ENCODE measurements at places on chromosomes 4 and X.

DNA sequence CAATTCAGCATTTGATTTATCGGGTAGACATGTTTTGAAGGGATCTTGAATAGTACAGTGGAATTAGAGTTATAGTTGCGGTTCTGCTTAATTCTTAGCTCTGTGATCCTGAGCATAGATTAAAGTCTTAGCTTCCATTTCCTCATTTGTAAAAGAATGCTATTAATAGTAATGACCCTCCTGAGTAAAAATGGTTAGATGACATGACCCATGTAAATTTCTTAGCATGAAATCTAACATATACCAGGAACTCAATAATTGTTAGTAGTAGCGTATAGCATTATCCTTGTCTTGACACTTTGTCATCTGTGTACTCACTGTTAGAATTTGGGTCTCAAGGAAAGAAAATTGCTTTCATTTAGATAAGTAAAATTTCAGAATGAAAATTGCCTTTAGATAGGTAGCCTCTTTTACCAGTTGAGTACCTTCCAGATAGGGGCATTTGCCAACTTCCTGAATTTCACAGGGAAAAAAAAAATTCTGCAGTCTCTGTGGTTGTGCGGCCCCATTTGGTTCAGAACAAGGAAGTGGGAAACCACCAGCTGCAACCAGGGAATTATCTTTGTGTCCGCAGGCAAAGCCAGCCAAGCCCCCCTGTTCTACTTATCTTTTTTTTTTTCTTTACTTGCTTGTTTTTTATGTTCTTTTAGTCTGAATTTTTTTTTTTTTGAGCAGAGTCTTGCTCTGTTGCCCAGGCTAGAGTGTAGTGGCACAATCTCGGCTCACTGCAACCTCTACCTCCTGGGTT, 86.9 kb downstream of the TMEM164 start:
- peak; percentile 68 for DNase-seq

DNA sequence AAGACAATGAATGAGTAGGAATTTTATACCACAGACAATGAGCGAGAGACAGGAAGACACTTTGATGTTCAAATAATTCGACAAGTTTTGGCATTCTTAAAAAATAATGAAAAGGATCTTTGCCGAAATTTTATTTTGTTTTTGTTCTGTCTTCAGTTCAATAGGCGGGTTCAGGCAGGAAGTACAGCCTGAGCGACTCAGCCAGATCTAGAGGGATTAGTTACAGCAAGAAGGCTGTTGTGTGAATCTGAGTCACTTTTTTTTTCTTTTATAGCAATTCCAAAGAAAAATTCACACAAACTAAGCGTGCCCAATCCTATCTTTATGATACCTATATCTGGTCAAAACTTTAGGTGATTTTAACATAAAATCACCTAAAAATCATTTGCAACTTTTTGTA, 505.4 kb upstream of the FAM241A start:
- no peak for DNase-seq

GRCh38 chr4:30434656-30435055, 285.5 kb upstream of the PCDH7 start:
- DNase-seq, result no peak

DNA sequence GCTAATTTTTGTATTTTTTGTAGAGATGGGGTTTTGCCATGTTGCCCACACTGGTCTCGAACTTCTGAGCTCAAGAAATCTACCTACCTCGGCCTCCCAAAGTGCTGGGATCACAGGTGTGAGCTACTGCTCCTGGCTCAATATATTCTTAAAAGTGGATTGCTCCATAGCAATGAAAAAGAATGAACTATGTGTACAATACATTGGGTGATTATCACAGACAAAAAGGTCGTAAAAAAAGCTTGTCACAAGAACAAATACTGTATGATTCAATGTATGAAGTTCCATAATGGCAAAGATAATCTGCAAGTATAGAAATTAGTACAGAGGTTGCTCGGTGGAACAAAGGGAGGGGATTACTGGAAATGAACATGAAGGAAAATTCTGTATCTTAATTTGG, 70.7 kb downstream of the REPS2 start:
- DNase-seq, result no peak

DNA sequence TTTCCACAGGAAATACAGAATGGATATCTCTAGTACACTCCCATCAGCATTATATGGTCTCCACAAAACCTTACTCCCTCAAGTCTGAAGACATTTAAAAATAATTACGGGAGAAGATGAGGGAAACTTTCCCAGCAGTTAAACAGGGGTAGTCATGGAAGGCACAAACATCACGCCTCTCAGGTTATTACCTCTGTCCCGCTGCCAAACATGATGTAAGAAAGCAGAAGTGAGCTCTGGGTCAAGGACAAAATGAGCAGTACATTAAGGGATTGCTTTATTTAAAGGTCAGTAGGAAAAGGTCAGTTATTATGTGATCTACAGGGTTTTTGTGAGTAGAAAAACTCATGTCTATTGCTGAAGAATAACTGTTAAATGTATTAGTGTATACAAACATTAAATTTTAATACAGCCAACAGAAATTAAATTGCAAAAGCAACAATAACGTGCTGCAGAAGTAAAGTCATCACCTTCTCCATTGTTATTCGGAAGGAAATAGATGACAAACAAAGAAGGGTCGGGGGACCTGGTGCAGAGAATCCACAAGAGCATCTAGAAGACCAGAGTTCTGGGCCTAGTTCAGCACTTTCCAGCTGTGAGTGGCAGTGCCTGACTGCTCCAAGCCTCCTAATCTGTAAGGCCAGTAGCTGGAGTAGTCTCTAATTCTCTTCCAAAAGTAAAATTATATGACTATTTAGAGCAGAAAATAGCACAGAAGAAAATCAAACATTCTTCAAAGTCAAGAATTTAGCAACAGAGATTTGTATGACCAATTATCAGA, 171.2 kb downstream of the PPP3CA start:
- DNase-seq, result peak; percentile 42

GRCh38 chr4:101279377-101279871, 67.9 kb downstream of the PPP3CA start:
- peak; percentile 87 for DNase-seq

- no peak for DNase-seq
Measured at GRCh38 chr4:28772066-28772465, 1911.4 kb downstream of the STIM2 start.

GRCh38 chrX:23911126-23911835, 3.5 kb downstream of the CXorf58 start:
- peak; percentile 67 for DNase-seq
